Keratinocyte (primary cell): ENCODE measurements at places on chromosomes 2 and 18. TPM values are rescaled to one million over a fixed set of nuclear protein-coding genes. Genes with fewer than 3 reads are reported as not detected.

FMNL2 gene
- 38.6 to 62.7 TPM (median 38.9 TPM) in 3 replicates for polyA plus RNA-seq

DSC2 gene
- 32.1 to 48.6 TPM (median 37.1 TPM) in 3 replicates for polyA plus RNA-seq

PID1 gene
- 3.5 to 6.0 TPM (median 5.4 TPM) in 3 replicates for polyA plus RNA-seq

ZNF385B gene
- 0.05 to 0.17 TPM (median 0.15 TPM) in 3 replicates for polyA plus RNA-seq

CHRNG gene
- polyA plus RNA-seq = not detected in 3 replicates

GAD1 gene
- 4.5 to 9.4 TPM (median 5.9 TPM) in 3 replicates for polyA plus RNA-seq

ATOH8 gene
- polyA plus RNA-seq = not detected in 3 replicates

BCL11A gene
- polyA plus RNA-seq = 3.8 to 5.3 TPM (median 5.0 TPM) in 3 replicates

FZD7 gene
- polyA plus RNA-seq = 1.3 to 2.4 TPM (median 1.4 TPM) in 3 replicates

UXS1 gene
- polyA plus RNA-seq = 43.5 to 68.3 TPM (median 49.3 TPM) in 3 replicates

REG1B gene
- polyA plus RNA-seq = not detected in 3 replicates

C2orf78 gene
- not detected in 3 replicates for polyA plus RNA-seq

TRIM43 gene
- polyA plus RNA-seq = not detected in 3 replicates

ERBB4 gene
- 0.01 TPM in 3 replicates for polyA plus RNA-seq

GAL3ST2 gene
- polyA plus RNA-seq = 0.05 TPM in 1 of 3 replicates, not detected in the others

ANKRD62 gene
- not detected in 3 replicates for polyA plus RNA-seq

IKZF2 gene
- 7.1 to 12.3 TPM (median 8.2 TPM) in 3 replicates for polyA plus RNA-seq

CPSF3 gene
- 21.1 to 42.8 TPM (median 31.1 TPM) in 3 replicates for polyA plus RNA-seq

CAB39 gene
- polyA plus RNA-seq = 77.1 to 120 TPM (median 77.7 TPM) in 3 replicates

RTP5 gene
- not detected in 3 replicates for polyA plus RNA-seq

CNTNAP5 gene
- not detected in 3 replicates for polyA plus RNA-seq
